ENCODE measurements at places on chromosomes 3 and 15. TPM values are rescaled to one million over a fixed set of nuclear protein-coding genes. Genes with fewer than 3 reads are reported as not detected.

Gene SNUPN
- total RNA-seq: 41.9 TPM

Gene XCR1
- not detected for total RNA-seq

Gene SCAANT1
- not detected for total RNA-seq

Gene SCAP
- 68.1 TPM for total RNA-seq

DNA sequence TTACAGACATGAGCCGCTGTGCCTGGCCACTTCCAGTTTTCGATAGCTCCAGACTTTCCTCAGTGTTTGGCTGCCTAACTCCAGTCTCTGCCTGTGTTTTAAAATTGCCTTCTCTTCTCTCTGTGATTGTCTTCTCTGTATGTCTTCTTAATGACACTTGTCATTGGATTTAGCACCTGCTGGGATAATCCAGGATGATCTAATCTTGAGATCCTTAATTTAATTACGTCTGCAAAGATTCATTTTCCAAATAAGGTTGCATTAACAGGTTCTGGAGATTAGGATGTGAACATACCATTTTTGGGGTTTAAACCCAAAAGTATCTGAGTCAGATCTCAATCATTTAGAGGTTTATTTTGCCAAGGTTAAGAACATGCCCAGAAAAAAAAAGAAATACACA lies 222.2 kb upstream of the PDZRN3 start:
- no peak for DNase-seq

DNA sequence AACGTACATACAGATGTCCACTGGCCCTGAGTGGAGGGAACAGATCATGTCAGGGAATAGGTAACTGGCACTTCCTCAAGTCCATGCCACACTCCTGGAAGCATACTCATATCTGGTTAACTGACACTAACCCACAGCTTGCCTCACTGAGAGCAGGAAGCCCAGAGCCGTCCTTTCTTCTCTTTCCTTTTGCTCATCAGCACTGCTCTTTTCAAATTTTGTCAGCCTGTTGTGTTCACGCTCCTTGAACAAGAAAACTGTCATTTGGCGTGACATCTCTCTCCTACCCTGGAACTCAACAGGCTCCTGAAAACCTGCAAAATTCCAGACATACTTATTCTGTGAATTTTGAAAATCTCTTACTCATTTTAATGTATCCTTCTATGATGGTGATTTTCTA lies 360.2 kb downstream of the MAGI1 start:
- no peak for DNase-seq

GRCh38 chr15:88834211-88834812 lies 31.1 kb downstream of the ACAN start:
- DNase-seq: peak; percentile 28

GRCh38 chr3:65026151-65026550 lies 338.4 kb upstream of the ADAMTS9 start:
- DNase-seq: no peak

- no peak for DNase-seq
Observed at GRCh38 chr15:96354731-96355567, 24.4 kb downstream of the NR2F2 start.

DNA sequence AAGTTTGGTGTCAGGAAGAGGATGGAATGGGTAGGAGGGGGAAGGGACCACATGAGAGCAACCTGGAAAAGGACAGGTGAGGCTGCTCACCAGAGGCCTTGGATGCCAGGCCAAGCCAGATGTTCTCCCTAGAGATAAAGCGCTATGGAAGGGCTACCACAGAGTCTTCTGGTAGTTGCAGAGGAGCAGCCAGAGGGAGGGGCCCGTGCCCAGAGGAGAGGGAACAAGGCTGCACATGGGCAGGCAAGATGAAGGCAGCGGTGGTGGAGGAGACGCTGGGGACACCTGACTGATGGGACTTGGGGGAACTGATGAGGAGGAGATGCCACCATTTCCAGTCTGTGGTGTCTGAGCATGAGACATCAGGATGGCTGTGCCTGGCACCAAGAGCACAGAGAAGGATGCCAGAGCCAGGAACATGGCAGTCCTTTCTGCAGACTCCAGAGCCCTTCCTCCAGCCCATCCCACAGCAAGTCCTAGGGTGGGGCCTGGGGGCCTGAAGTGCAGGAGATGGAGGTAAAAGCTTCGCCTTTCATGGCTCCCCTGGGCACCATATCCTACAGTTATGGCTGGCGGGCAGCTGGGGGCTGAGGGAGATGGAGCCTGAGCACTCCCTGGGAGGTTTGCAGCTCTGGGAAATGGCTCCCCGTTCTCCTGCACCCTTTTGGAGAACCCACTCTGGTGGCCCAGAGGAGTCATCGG lies 103.0 kb downstream of the ETFA start:
- no peak for DNase-seq
